ENCODE measurements at places on chromosomes 3 and 15.

GRCh38 chr15:40105517-40106202, 3.0 kb downstream of the BMF start:
- no peak for DNase-seq

DNA sequence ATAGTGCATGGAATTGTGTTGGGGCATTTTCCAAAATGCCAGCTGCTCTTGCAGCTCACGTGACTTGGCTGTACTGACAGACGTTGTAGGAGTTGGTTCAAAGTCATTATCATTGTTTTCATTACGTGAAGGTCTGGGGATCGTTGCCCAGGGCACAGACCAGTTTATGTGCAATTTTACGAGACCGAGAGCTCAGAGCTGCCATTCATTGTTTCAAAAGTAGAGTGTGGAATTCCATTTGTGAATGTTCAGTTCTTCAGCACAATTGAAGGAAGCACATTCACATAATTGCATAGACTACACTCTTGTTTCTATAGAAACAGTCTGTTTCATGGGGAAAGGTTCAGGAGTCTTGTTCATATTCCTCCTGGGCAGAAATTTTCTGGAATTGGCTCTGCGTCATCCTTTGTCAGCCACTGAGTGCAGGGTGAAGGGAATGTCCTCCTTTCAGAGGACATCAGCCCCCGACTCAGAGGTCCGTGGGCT, 54.5 kb downstream of the GABRG3 start:
- DNase-seq: no peak

GRCh38 chr3:48514431-48515227, 10.7 kb upstream of the SHISA5 start:
- no peak for DNase-seq

- no peak for DNase-seq
Observed at GRCh38 chr3:61632568-61633175, 71.3 kb downstream of the PTPRG start.

DNA sequence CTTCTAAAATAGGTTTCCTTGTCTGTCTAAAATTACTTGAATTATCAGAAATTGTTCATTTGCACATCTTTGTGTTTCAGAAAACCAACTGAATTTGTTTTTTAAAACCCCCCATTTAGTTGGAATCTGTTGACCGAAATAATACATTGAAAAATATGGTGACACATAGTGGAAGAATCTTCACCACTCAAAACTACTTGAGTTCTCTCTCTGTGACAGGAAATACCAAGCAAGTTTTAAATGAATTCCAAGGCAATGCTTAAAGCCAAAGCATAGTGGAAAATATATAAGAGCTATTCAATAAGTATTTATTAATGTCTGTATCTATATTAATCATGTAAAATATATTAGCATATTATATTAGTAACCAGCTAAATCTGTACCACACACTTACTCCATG, 224.9 kb upstream of the COL8A1 start:
- no peak for DNase-seq

DNA sequence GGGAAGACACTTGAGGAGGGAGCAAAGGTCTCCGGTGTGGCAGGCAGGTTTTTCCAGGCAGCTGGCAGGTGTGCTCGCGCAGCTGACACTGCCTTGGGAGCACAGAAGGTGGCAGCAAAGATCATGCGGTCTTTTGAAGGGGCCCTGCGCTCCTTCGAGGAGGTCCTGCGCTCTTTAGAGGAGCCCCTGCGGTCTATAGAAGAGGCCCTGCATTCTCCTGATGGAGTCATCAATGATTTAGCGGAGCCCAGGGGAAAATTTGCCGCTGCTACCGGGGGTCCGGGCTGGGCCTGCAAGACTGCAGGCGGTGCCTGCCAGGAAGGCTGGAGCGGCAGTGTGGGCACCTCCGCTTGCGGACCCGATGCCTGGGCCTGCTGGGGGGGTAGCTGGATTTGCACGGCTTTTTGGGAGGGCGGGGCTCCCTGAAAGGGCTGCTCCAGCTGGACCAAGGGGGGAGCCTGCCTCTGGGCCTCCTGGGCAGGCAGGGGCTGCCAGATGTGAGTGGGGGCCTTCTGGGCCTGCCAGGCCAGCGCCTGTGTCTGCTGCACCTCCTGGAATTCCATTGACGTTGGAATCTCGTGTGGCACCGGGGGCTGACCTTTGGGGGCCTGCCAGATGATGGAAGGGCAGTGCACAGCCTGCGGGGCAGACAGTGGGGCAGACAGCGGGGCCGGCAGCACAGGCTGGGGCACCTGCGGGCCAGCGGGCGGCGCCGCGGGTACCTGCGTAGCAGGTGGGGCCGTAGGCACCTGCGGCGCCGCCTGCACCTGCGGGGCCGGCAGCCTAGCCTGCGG, 2.1 kb downstream of the MAGEL2 start:
- DNase-seq: no peak

GRCh38 chr3:3851621-3852323, 52.5 kb downstream of the LRRN1 start:
- no peak for DNase-seq

GRCh38 chr15:50330921-50331320, 24.1 kb downstream of the GABPB1 start:
- DNase-seq: no peak

GRCh38 chr15:25862472-25863110, 536 bp downstream of the ATP10A start:
- peak; percentile 67 for DNase-seq

GRCh38 chr3:16842272-16843270, 42.2 kb upstream of the PLCL2 start:
- DNase-seq: no peak

- DNase-seq: no peak
Observed at GRCh38 chr15:88454867-88455810, 12.0 kb downstream of the MRPL46 start.

DNA sequence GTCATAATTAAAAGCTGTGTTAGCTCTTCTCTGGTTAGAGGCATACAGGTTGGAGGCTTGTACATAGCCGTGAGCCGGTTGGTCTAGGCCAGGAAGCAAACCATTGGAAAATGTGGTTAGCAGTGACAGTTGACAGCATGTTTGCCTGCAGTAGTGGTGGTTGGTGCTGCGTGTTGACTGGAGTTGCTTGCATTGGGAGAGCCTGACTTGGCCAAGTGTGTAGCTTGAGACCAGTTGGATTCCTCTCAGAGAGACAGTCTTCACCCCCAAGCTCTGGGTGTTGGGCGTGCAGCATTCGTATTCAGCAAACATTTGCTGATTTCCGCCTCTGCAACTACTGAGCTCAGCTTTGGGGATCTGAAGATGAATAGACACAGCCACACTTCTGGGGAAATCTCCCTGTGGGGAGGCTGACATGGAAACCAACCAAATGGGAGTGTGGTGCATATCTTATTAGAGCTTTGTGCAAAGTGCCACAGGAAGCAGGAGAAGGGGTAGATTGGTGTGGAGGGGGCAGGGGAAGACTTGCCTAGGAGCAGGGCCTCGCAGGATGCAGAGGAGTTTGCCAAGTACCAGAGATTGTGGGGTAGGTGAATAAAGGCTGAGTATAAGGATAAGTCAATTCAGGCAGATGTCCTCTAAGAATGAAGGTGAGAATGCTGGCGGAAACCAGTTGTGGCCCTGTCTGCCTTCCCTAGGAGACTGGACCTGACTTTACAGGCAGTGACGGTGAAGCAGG, 83.5 kb downstream of the IGF1R start:
- no peak for DNase-seq

DNA sequence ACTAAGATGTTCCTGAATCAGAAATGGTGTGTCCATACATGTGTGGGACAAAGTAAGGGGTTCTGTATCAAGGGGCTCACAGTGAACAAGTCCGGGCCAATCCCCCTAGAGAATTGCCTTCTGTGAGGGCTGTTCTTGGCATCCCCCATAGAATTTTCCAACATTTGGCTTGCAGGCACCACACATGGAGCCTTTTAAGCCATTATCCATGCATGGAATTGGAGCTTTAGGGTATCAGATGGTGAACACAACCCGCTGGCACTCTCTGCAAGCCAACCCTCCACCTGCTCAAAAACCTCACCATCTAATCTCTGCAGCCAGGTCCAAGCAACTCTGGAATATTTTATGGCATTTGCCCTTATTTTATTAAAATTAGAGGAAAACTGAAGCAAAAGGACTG, 278.7 kb downstream of the ERC2 start:
- no peak for DNase-seq

DNA sequence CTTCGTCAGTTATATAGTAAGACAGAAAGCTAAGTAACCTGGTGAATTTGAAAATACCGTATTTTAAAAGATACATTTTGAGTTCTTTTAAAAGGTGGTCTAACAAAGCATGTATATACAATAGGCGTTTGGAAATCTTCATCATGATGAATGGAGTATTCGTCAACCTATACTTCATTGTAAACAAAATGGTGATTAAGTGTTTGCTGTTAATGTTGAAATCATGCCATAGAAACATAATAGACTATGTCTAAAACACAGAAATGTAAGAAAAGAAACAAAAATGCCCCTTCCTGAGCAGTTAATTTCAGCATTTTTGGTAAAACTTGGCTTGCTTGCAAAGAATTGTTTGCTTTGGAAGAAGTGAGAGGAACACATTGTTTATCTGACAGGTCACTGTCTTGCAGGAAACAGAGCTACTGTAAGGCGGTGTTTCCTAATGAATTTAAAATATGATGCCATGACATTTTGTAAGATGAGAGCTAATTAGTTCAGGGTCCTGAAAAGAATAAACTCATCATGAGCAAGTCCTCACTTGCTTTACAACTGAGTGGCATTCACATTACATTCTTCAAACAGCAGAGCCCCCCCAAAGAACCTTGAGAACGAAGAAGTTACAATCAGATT, 126.7 kb downstream of the SERPINI1 start:
- no peak for DNase-seq

- DNase-seq: no peak
Observed at GRCh38 chr3:39849992-39850715, 40.7 kb downstream of the MYRIP start.

DNA sequence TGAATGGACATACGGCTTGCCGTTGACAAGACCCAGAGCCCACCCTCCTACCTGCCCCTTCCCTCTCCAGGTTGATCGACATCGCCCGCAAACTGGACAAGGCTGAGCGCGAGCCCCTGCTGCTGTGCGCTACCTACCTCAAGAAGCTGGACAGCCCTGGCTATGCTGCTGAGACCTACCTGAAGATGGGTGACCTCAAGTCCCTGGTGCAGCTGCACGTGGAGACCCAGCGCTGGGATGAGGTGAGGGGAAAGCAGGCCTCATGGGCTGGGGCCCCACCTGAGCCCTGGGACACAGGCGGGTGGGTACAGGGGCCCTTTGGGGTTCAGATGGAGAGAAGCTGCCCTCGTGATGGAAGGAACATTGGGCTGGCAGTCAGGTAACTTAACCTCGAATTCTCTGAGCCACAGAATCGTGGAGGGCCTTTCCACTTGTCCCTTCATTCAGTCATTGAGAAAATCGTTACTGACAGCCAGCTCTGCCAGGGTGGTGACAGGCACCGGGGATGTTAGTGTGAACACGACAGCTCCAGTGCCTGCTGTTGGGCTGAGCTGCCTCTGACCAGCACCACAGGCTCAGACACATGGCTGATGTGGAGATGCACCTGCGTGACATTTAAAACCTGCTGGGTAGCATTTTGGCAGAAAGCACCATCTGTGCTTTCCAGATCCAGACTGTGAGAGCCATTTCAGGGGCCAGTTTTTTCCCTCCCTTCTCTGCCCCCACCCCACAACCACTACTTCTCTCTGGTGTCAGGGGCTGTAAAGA, 25.6 kb upstream of the RHO start:
- DNase-seq: no peak

- DNase-seq: no peak
Observed at GRCh38 chr3:184914628-184915027, 102.7 kb downstream of the VPS8 start.

- no peak for DNase-seq
Observed at GRCh38 chr3:112027826-112028225, 6.7 kb upstream of the TMPRSS7 start.

- DNase-seq: no peak
Observed at GRCh38 chr3:184626923-184627322, 65.3 kb downstream of the EPHB3 start.

GRCh38 chr3:150319900-150320299, 88.2 kb upstream of the TSC22D2 start:
- no peak for DNase-seq

All from left forelimb (tissue), 1 donor.